Dermis blood vessel endothelial cell (primary cell): ENCODE measurements at places on chromosomes 7 and 10.

GRCh38 chr10:1183033-1183396 is 126.8 kb downstream of the WDR37 start:
- no peak for DNase-seq

DNA sequence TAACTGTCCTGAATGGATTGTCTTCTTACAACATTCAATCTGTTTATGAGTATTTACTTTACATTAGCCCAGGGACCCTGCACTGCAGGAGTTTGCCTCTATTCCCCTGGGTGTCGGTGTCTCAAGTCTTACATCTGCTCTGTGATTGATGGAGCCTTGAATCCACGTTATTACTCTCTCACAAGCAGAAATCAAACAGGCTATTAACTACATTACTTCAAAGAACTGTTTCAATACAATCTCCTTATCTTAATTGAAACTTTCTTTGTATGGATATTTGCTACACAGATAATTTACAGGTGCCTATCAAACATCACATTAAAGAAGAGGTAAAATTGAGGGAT is 3.1 kb upstream of the ARID5B start:
- DNase-seq = no peak

GRCh38 chr10:108615576-108616320 is 1307.6 kb downstream of the XPNPEP1 start:
- DNase-seq = no peak

- DNase-seq = no peak
These were observed 242.5 kb upstream of the PCDH15 start for GRCh38 chr10:55043540-55043939.

DNA sequence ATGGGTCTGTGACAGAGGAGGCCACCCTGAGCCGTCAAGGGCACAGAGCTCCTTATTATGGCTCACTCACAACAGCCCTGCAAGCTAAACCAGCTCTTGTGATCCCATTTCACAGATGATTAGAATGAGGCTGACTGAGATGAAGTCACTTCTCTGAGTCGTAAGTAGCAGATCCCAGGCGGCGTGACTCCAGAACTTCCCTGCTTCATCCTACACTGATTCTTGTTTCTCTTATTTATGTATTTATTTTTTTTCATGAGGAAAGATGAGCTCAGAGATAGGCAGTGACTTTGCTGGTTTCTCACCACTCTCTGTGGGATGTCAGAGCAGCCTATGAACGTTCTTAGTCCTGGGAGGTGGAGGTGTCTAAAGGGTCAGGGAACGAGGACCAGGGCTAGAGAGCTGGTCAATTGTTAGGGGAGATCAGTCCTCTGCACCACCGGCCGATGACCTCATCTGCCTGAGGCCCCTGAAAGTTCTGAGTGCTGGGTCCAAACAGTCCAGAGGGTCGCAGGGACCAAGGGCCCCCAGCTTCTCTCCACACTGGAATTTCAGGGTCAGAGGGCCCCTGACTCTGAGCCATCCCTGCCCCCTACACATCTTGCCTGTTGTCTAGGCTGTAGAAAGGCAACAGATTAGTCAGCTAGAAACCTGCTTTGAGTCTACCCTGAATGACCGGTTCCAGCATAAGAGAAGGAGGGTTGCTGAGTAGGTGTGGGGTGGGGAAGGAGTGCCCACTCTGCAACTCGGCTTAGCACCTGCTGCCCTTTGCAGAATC is 17.9 kb downstream of the CLRN3 start:
- no peak for DNase-seq

GRCh38 chr7:109009636-109010035 is 440.0 kb downstream of the DNAJB9 start:
- no peak for DNase-seq

DNA sequence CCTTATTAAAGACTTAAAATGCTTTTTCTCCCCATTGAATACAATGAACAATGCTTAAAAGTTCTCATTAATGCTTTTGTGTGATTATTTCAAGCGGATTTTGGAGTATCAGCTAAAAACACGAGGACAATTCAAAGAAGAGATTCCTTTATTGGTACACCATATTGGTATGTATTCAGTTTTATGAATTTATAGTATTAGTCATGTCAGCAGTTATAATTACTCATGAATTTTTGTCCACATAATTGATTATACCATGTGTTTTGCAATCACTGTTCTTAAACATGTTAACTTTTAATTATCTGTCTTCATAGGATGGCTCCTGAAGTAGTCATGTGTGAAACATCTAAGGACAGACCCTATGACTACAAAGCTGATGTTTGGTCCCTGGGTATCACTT is 31.9 kb downstream of the SLK start:
- DNase-seq = no peak

DNA sequence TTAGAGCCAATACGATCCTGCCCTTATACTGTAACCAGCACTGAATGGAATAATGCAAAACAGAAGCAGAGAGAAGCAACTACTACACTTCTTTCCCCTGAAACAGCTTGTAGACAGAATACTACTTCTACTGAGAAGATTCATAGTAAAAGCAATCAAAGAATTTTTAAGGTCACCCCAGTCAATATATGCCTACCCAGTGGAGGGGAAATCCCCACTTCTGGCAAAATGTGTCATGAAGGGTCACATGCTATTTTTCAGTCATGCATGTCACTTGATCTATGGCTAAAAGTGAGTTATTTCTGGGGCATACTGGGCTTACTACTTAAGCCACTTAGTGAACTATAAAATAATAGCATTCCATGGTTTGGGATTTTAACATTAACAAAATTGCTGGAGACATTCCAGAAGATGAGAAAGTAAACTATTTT is 25.6 kb downstream of the IRF5 start:
- no peak for DNase-seq
